ENCODE measurements at places on chromosomes 5 and 9.

DNA sequence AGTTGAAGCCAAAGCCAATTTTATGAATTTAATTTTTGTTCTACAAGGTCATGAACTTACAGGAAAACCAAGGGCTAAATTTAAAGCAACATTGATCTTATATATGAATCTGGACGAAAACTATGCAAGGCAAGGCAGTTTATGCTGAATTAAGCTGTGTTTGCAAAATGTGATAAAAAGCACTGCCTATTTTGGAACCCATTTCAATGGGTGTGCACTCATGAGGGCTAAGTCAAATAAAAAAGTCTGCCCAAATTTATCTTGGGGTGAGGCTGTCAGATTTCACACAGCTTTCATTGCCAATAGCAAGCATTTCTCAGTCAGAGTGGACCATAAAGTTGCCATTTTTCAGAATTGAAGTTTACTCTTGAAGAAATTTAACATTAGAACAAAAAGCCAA is 199.9 kb downstream of the LURAP1L start:
- no peak for DNase-seq

DNA sequence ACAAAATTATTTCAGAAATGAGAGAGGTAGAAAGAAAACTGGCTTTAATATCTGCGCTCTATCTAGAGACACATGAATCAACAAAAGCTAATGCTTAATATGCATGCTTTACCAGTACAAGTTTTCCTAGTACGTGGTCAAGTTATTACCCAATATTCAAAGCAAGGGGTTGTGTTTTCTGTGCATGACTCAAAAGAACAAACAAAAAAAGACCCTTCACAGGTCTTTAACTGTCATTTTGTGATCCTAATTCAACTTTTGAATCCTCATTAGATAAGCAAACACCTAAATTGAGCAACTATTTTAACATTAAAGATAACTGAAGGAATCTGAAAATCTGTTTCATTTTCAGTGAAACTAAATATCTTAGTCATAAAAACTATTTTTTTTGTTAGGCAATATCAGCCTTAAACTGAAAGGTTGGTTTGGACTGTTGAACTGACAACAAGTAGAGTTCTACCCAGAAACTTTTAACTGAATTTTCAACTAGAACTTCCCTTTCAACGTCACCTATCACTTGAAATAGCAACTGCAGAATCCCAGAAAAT is 12.5 kb downstream of the ST8SIA4 start:
- no peak for DNase-seq

DNA sequence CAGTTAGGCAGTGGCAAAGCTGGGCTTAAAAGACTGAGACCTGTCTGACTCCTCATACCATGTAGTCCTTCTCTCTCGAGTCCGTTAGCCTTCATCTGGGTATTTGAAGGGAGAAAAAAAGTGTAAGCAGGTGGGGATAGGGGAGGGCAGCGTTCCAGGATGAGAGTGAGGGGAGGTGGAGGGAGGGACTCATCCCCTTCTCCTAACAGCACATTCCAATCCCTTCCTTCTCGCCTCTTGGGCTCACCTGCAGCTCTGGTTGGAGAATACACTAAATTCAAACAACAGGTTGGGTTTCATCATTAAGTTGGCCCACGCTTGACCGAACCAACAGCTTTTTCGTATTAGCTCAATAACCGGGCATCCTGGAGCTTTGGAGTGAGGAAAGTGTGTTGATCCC is 3.6 kb downstream of the NEURL1B start:
- DNase-seq = no peak

DNA sequence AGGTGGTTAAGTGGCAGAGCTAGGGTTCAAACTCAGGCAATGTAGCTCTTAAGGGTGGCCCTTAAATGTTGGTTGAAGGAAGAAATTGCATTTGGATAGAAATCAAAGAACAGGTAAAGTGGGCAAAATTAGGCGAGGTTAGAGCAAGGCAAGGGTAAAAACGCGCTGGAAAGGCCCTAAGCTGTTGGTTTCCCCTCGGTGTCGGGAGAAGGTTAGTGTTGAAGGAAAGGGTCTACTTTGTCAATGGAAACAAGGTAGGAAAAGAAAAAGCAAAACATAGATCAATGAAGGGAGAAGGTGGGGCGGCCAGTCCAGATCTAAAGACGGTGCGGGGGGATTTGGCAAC is 431 bp downstream of the FASTKD3 start:
- no peak for DNase-seq

Data from NCI-H1694 treated with DMSO at 0.1 percent for 48 hours (cell line).